ENCODE measurements at places on chromosomes 5 and 9.
A peak's percentile ranks its signal among the peaks of the same experiment; 100 is the strongest.

GRCh38 chr5:151086192-151086869 lies 5.5 kb upstream of the TNIP1 start:
- no peak for DNase-seq

- no peak for DNase-seq
Observed at GRCh38 chr9:91746904-91747303, 203.1 kb downstream of the ROR2 start.

DNA sequence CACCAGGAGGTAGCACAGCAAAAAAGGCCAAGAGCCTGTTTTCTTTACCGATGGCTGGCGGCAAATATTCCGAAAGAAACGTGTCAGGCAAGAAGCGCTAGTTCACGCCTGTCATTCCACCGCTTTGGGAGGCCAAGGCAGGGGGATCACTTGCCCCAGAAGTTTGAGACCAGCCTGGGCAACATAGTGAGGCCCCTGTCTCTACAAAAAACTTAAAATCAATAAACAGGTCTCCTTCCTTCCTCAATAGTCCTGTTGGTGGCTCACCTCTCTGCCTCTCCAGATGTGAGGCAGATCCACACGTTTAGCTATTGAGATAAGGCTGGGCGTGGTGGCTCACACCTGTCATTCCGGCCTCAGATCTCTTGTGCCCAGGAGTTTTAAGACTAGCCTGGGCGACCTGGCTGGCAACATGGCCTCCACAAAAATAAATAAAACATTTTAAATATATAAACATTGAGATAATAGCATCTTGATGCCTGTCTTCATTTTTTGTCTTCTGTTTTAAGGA lies 1.3 kb upstream of the TMEM250 start:
- no peak for DNase-seq

DNA sequence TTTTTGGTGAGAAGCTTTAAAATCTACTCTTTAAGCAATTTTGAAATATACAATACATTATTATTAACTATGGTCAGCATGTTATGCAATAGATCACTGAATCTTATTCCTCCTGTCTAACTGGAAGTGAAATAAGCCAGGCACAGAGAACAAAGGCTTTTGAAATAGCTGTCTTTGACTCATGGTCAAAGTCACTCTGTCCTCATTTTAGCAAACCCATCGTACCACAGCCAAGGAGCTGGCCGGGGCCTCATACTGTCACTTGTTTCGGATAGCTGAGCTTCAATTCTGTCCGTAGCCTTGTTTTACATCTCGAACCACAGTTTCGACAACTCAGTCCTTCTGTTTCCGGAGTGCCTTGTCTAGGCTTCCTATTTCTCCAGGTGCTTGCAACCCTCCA lies 19.2 kb downstream of the ADCY2 start:
- DNase-seq = no peak

DNA sequence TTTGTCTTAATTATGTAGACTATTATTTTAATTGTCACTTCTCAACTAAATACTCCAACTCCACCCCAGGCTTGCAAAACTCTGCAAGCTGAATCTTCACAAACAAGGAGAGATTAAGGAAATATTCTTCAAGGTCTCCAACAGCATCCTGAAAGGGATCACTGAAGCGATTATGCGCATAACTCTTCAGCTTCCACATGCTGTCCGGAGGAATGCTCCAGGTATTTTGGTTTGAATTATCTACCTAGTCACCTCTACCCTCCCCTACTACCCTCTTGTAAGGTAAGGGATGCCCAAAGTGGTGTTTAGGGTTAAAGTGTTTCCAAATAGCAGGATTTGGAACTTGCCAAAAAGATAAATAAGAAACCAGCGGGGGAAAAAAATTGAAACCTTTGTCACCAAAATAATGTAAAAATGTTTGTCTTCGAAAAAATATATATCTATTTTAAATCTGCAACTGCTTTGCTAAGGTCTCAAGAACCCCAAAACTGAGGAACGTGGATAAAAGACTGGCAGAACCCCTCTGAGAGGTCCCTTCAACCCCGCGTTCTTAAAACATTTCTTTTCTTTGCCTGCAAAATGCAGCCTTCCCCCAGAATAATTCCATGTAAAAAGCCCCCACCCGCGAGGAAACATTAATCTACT lies 11.6 kb downstream of the PTCH1 start:
- DNase-seq = no peak

DNA sequence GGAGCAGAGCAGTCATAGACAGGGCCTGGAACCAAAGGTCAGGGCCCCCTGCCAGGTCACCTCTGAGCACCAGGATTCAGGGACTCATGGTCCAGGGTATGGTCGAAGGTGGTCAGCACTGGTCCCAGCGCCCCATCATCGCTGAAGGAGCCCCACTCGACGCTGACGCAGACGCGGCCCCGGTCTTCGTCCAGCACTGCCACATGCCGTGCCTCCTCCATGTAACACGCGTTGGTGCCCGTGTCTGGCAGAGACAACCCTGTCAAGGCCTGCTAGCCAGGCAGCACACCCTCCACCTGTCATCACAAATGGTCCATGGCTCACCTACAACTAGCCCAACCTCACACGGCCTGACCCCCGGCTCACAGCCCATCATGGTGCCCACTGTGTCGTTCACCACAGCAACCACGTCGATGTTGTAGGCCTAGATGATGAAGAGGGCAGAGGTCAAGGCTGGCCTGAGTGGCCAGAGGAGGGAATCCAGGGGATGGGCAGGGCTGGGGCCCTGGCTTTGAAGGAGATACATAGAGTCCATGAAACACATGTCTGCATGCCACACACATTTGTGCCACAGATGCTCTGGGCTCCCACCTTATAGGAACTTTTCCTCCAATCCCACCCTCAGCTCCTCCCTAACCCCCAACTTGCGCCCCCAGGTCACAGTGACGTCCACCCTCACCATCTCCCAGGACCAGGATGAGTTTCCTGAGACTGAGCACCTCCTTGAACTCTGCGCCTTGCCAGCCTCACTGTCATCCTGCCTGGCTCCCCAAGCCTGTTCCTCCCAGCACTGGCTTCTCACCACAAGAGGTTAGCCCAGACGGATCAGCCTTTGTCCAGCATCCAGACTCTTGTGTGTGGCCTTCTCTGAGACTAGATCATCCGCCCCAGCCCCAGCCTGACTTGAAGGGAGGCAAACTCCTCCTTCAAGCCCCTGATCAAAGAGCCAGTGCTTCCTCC lies 9.5 kb downstream of the HK3 start:
- DNase-seq = no peak

DNA sequence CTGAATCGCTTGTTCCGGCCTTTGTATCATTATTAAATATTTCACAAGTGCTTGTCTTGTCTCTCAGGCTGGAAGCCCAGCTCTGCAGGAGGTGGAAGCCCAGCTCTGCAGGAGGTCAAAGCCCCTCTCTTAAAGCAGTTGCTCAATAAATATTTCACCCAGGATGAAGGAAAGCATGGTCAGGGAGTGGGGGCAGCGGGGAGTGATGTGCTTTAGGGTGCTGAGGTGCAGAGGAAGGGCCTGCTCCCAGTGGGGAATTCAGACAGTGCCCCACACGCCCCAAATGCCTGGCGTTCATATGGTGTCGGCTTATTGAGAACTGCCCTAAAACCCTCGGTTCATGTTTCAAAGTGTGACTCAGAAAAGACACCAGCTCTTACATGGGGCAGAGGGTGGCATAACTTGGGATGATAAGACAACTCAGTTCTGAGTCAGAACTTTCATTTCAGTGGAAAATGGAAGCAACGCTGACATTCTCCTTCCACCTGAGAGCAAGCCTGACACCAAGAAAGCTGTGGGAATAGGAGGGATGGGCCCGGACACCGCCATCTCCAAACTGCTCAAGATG lies 114.3 kb upstream of the DAP start:
- no peak for DNase-seq

- no peak for DNase-seq
Observed at GRCh38 chr9:18492612-18493011, 18.7 kb downstream of the ADAMTSL1 start.

- DNase-seq = no peak
Observed at GRCh38 chr5:112230606-112231005, 188.5 kb downstream of the EPB41L4A start.

GRCh38 chr9:108093773-108094675 lies 604.5 kb upstream of the KLF4 start:
- DNase-seq = no peak

- DNase-seq = no peak
Observed at GRCh38 chr9:4700091-4700490, 20.7 kb downstream of the CDC37L1 start.

DNA sequence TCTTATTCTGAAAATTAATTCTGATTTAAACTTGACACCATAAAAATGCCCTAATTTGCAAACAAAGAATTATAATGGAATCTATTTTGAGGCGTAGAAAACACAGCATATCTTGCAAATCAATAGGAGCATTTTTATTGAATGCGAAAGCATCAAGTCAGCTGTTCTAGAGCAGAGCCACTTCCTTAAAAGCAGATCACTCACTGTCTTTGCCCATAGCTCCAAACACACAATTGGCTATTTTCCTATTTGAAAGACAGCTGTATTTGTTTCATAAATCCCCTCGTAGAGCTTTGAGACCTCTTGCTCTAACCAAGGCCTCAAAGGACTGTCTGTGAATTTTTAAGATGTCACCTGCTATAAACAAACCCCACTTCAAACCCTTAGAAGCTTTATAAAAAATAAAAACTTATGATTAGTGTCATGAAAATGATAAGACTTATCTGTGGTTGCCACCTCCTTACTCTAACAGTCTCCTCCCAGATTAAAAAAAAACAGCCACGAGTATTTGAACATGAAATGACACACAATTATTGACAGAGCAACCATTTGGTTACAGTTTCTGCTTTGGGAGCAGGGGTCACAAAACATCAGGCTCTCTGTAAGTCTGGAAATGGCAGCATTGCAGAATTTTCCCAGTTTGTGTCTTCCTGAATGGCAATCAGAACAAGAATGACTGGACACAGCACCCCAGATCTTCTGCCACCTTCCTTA lies 75.6 kb upstream of the RASEF start:
- DNase-seq = no peak

GRCh38 chr5:111672099-111672498 lies 84.9 kb downstream of the NREP start:
- no peak for DNase-seq

DNA sequence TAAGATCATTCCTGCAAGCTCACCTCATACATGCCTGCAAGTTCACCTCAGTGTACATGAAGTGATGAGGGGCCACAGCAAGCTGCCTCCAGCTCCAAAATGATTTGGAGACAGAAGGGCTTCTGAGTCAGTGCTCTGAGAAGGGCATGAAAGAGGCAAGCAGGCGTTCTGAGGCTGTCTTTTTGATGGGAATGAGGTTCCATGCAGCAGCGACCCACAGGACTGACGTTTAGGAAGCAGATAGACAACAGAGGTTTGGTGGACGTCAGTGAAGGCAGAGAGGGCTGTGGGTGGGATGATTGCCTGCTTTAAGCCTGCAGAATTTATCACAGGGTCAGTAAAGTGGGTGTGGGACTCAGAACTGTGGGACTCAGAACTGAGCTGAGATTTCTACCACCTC lies 8.9 kb upstream of the SMIM32 start:
- DNase-seq = no peak

- no peak for DNase-seq
Observed at GRCh38 chr5:125275725-125276090, 529.3 kb upstream of the ZNF608 start.

DNA sequence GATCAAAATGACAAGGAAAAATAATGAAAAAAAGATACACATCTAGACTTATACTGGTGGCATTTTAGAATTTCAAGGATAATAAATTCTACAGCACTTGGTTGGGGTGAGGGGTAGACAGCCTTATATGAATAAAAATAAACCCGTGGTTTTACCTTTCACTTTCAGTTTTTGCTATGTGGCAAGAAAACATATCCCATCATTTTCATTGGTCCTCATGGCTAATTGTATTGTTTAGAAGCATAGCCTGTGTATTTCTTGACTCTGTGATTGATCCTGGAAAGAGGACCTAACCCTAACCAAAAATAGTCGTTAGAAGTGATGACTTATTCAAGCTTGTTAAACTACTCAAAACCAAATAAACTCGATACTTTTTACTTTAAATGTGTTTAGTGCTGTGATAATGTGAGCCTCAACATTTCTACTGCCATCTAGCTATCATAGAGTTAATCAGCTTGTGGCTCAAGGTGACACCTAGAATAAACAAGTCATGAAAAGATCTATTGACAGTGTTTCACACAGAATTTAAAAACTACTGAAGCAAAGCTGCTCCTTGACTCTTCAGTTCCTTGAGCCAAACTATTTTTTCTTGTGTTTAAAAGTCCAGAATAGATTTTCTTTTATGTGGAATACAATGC lies 153.3 kb upstream of the IZUMO3 start:
- DNase-seq = no peak

DNA sequence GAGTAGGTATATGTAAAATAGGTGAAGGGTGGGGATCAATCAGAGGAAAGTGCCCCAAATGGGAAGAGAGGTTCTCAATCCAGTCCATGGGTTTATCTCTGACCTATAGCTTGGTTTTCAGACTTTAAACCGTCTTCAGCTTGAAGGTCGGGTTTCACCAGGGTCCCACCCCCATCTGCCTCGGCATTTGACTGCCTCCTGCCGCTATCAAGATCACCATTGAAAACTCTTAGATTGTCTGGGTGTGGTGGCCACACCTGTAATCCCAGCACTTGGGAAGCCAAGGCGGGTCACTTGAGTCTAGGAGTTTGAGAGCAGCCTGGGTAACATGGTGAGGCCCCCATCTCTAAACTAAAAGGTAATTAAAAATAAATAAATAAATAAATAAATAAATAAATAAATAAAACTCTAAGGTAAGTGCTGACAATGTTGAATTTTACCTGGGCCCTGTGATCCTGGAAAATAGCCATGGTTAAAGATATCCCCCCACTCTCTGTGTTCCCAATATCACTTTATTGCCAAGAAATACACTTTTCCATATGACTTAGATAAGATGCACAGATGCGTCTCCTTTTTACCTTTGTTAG lies 48.8 kb downstream of the TARS1 start:
- DNase-seq = no peak

- DNase-seq = no peak
Observed at GRCh38 chr9:133352635-133353340, 3.5 kb downstream of the SURF1 start.

- DNase-seq = no peak
Observed at GRCh38 chr9:82022121-82022520, 33.5 kb downstream of the SPATA31D1 start.

- DNase-seq = no peak
Observed at GRCh38 chr5:6818594-6819511, 105.6 kb downstream of the TENT4A start.

- no peak for DNase-seq
Observed at GRCh38 chr9:105833271-105833975, 139.1 kb downstream of the TMEM38B start.

GRCh38 chr5:7117961-7118360 lies 278.0 kb upstream of the ADCY2 start:
- DNase-seq = no peak

GRCh38 chr9:99303177-99303576 lies 81.1 kb downstream of the SEC61B start:
- DNase-seq = no peak

- peak; percentile 21 for DNase-seq
Observed at GRCh38 chr5:149618581-149619248, 37.4 kb downstream of the ARHGEF37 start.

Measured in CD4-positive, alpha-beta T cell treated with Interleukin-10 for 1 hour (primary cell).